ENCODE measurements at places on chromosomes 4 and X.

- no peak for DNase-seq
Measured at GRCh38 chr4:41145571-41146078, 68.7 kb downstream of the APBB2 start.

DNA sequence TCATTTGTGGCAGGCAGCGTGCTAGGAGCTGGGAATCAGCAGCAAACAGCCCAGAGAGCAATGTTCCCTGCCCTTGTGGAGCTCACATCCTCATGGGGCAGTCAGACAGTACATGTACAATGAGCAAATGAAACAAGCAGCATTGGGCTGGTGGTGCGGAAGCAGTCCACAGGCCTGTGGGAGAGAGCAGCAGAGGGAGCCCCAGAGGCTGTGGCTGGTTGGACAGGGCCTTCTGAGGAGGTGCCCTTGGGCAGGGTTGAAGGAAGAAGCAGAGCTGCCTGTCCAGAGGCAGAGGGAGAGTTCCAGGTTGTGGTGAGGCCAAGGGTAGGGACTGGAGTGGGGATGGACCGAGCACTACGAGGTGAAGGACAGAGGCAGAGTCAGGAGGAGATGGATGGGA is 22.5 kb downstream of the MMGT1 start:
- no peak for DNase-seq

GRCh38 chr4:94641702-94642560 is 115.8 kb upstream of the BMPR1B start:
- DNase-seq = no peak

GRCh38 chr4:6331018-6331417 is 61.4 kb downstream of the WFS1 start:
- DNase-seq = peak; percentile 47

GRCh38 chr4:88158489-88159228 is at the start of gene ABCG2:
ABCG2 (minus strand) TSS chr4:88158639; CDS start chr4:88139995, 18,644 bp downstream.
- peak; percentile 69 for DNase-seq

GRCh38 chr4:123651066-123651465 is 254.5 kb downstream of the SPRY1 start:
- no peak for DNase-seq

DNA sequence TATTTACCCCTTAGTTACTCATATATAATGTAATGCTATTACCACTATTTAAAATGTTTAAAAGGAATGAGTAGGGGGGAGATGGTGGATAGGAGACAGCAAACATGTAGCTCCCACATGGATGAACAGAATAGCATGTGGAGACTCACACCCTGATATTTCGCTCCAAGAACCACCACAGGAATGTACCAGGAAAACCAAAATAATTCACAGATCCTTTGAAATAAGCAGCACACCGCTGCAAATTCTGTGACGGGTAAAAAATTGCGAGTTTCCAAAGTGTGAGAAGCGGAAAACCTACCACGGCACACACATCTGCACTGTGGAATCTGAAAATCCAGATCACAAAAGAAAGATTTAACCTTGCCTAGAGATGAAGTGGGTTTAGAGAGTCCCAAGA is 428.2 kb downstream of the TLL1 start:
- no peak for DNase-seq

- no peak for DNase-seq
Measured at GRCh38 chr4:18050448-18050847, 28.9 kb upstream of the LCORL start.

DNA sequence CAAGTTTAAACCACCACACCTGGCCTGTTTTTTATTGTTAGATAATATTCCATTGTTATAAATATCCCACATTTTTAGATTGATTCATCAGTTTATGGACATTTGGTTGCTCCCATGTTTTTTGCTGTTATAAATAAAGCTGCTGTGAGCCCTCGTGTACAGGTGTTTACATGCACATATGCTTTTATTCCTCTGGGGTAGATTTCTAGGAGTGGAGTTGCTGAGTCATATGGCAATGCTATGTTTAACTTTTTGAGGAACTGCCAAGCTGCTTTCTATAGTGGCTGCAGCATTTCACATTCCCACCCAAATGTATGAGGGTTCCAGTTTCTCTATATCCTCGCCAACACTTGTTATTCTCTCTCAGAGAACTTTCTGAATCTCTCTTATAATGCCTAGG is 90.5 kb downstream of the TBL1X start:
- no peak for DNase-seq

GRCh38 chr4:181293541-181293940 is 949.7 kb upstream of the TENM3 start:
- DNase-seq = no peak

- no peak for DNase-seq
Measured at GRCh38 chr4:58679886-58680285, 1569.7 kb upstream of the IGFBP7 start.

DNA sequence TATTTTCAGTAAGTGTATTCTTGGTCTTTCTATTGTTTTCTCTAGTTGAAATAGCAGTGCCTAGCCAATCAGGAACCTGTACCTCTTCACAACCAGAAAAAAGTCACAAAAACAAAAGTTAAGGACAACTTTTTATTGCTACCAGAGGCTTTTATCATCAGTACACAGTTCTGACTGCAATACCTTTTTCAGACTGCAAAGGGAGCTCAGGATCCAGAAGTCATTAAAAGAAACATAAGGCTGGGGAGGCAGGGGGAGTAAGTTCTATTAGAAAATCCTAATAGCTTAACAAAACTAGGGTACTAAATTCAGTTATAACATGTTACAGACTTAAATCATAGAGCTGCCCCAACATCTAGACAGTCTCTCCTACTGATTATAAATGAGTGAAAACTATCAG is 28.8 kb downstream of the CCNI start:
- DNase-seq = no peak
